ENCODE measurements at places on chromosomes 7 and 10. TPM values are rescaled to one million over a fixed set of nuclear protein-coding genes. Genes with fewer than 3 reads are reported as not detected.

GRCh38 chr7:91299952-91300775, 35.9 kb downstream of the FZD1 start:
- DNase-seq: no peak

Gene DEPP1
- 49.2 TPM for total RNA-seq

DNA sequence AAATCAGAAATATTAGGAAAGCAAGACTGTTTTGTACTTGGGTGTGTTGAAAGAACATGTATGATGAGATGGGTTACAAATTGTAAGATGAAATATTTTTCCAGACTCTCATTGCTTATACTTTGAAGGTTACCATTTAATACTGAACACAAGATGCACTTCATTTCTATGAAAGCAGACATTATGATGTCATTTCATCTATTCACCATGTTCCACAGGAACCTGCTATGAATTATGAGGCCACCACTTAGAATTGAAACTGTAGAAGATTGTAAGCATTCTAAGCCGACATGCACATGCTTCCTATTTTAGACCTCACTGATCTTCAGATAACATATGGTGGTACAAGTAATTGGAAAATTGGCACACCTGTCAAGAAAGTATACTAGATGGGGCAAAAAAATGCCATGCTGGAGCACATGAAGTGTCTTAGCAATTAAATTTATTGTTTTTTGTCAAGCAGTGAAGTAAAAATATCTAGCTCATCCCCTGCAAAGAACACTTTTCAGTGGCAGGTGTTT, 195.0 kb downstream of the PHF14 start:
- no peak for DNase-seq

Gene C10orf53
- not detected for total RNA-seq

DNA sequence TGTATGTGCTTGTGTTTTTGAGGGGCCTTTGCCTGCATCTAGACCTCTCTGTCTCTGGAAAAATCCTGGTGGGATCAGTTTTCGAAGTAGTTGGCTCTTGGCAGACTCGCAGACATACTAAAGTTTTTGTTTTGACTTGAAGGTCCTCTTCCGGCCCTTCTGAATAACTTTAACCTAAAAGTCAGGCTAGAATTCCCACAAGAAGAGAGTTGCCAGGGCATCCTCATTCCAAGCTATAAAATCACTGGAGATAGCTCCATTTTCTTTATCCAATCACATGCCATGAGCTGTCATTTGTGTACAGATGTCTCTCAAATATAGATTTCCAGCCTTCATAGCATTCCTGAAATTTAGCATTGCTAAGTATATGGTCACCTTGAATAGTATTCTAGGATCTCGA, 967.8 kb downstream of the LRMDA start:
- DNase-seq: no peak

Gene SMIM30
- 85.9 TPM for total RNA-seq

Gene ZNF679
- total RNA-seq: not detected

Gene CROT
- total RNA-seq: 5.3 TPM

DNA sequence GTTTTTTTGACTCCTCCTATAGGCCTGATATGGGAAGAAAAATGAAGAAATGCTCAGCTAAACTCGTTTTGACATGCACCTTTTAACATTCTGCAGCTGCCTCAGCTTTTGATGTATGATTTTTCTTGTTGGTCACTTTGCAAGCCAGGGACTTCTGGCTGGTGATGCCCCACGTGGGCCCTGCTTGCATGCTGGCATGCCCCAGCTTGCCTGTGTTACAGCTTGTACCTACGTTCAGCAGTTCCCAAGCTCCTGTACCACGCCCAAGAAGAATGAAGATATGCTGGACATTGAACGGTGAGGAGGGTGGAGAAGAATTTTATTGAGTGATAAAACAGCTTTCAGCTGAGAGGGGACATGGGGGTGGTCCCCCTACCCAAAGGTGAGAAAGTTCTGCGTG, 245.6 kb upstream of the FZD8 start:
- no peak for DNase-seq

DNA sequence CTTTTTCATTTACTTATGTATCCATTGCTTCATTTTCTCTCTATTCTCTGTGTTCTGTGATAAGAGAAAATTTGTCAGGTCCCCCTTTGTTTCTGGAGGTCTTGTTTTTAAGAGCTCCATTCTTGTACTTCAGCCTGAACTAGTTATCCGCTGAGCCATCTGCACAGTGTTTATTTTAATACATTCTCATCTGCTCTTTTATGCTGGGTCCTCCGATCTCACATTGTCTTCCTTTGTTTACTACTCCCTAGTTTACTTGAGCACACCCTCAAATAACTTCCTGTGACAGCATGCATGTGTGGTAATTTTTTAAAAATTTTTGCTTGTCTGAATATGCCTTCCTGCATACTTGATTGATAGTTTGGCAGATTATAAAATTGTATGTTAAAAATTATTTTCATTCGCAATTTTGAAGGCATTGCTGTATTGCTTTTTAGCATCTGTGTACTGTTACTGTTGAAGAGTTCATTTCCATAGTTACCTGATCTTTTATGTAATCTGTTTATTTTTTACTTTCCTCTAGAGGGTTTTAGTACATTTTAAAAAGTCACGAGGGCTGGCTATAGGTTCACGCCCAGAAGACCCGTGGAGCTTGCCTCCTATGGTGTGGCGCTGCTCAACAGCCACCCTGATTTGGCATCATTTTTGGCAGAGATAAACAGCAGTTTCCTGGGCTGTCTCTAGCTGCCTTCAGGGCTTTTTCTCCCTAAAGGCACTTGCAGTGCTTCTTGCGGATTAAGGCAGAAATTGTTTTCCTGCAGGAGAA, 31.9 kb downstream of the RSBN1L start:
- no peak for DNase-seq

DNA sequence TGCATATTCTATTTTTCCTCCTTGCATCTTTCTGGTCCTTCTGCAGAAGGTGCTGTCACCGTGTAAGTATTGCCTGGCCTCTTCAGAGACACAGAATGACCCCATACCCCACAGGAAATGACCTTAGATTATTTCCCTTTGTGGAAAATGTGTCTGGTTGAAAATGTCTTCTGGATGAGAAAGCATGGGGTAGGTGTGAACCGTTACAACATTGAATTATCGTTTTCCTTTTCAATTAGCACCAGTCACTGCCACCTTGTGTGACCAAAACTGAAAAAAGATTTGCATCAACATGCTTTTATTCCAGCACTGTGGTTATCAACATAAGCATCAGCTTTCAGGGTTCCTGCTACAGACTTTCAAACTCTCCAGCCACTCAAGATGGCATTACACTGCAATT, 58.0 kb upstream of the CELF2 start:
- DNase-seq: no peak

DNA sequence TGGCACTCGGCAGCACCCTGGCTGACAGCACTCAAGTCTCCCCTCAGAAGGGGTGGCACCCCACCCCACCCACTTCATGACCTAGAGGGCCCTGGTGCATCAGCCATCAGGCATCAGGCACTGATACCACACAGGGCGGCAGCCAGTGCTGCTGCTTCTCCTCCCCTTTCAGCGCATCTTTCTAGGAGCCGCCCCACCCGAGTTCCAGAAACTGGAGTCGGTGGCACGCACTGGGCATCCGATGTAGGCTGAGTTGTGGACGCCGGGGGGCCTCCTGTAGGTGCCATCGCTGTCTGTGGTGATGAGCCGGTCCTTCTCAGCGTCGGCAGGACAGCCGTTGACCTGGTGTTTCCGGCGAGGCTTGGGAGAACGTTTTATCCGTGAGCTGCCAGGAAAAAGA, 69.7 kb upstream of the ATP6V0A4 start:
- no peak for DNase-seq

DNA sequence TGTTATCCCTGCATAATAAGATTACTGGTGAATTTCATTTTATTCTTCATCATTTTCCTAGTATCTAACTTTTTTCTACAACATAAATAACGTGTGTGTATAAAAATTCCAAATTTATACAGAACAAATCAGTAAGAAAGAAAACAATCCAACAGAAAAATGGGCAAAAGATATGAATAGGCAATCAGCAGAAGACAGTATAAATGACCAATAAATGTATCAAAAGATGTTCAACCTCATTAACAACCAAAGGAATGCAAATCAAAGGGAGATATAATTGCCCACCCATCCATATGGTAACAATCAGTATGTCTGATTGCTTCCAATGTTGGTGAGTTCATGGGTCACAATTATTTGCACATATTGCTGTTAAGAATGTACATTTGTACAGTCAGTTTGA, 13.5 kb downstream of the ERLIN1 start:
- DNase-seq: no peak

Gene SMC3
- total RNA-seq: 24.4 TPM

Gene LRRC4
- total RNA-seq: 8.3 TPM

Gene CPA4
- total RNA-seq: 3.8 TPM

Gene VIPR2
- total RNA-seq: 6.3 TPM

Gene MRLN
- total RNA-seq: not detected

Gene TMEM140
- total RNA-seq: 10.0 TPM

Gene TMEM196
- total RNA-seq: not detected

Measured in left cardiac atrium (tissue), 4 donors.